Occipital lobe (tissue), 3 donors: ENCODE measurements at places on chromosomes 7 and 10. TPM values are rescaled to one million over a fixed set of nuclear protein-coding genes. Genes with fewer than 3 reads are reported as not detected.

Gene SYT15
- total RNA-seq: 0.47 TPM

Gene TAS2R3
- 2.5 TPM for total RNA-seq

DNA sequence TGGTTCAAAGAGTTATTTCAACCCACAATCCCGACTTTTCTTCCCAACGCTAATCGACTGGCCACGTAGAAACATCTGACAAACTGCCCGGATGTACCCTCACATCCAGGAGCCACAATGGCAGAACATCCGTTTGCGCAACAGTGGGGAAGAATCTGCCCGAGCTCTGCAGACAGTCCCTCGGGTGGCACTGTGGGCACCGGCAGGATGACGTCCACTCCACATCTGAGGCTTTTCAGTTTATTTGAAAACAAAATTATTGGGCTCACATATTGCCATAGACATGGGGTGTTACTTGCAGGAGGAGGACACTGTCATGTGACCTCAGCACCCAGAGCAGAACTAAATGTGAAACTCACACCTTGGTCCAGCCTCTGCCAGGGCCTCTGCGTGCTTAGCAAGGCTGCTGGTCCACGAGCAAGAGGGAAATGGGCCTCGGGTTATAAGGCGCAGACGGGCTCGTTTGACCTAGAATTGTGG, 84.1 kb downstream of the MKI67 start:
- no peak for DNase-seq

- no peak for DNase-seq
These were observed 251.7 kb upstream of the PITRM1 start for GRCh38 chr10:3424111-3424851.

GRCh38 chr7:133980804-133981203, 146.3 kb upstream of the LRGUK start:
- no peak for DNase-seq
